Caco-2 (cell line): ENCODE measurements at places on chromosomes 5 and 9.

DNA sequence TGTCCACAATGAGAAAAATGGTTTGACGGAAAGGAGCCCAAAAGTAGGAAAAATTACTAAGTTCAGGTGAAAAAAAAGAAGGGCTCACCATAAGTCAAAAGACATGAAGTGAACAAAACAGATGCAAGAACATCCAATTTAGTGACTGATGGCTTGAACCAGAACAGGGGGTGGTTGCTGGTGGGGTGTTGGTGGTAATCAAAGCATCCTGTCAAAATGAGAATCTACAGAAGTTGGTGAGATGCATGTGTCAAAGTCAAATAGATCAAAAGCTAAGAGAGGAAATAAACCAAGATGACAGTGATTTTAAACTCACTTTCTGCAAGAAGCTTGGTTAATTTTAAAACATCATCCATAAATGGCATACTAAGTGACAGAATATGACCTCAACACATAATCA is 117.4 kb downstream of the MLLT3 start:
- no peak for DNase-seq

- no peak for DNase-seq
Observed at GRCh38 chr9:72213906-72214305, 64.7 kb downstream of the GDA start.

DNA sequence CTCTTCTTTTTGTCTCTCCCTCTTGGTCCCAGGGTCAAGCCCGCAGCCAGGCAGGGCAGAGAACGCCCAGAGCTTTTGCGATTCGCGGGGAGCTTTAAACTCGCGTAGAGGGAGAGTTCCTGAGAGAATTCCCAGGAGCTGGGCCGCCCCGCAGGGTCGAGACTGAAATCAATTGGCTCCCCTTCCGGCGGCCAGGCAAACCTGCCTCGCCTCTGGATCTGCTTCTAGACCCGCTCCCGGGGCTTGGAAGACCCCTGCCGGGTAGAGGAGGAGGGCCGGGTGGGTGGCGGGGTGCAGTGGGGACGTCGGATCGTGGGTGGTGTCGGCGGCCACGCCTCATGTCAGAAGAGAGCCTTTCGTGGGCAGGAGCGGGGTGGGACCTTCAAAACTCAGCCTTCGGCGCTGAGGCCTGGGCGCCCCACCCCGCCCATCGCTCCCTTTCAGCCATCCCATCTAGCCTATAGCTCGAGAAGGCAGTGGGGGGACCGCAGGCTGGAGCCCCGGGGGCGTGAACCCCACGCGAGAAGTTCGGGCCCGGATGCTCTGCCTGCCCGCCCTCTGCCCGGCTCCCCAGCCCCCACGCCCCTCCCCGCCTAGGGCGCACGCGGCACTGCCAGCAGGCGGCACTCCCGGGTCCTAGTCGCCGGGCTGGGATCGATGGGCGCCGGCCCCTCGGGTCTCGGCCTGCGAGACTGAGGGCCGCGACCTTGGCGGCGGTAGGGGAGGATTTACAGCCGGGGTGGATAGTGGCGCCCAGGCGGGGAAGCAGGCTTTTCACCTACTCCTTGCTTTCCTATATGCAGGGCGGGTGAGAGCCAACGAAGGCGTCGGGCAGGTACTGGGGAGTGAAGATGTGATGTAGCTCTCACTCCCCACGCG is 6.1 kb downstream of the PRDM6 start:
- DNase-seq = no peak

GRCh38 chr5:40226906-40227305 is 452.8 kb upstream of the PTGER4 start:
- DNase-seq = no peak

DNA sequence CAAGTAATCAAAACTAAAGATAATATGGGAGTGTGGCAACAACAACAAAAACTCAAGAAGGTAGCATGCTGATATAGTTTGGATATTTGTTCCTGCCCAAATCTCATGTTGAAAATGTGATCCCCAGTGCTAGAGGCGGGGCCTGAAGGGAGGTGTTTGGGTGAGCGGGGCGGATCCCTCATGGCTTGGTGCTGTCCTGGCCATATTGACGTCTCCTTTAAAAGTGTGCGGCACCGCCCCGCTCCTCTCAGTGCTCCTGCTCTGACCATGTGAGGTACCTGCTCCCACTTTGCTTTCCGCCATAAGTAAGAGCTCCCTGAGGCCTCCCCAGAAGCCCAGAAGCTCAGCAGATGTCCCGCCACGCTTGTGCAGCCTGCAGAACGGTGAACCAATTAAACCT is 25.6 kb downstream of the MED27 start:
- no peak for DNase-seq

GRCh38 chr9:76692458-76693129 is 71.6 kb upstream of the PCA3 start:
- no peak for DNase-seq
